Right forelimb (tissue), 1 donor: ENCODE measurements at places on chromosomes 12 and 14.

DNA sequence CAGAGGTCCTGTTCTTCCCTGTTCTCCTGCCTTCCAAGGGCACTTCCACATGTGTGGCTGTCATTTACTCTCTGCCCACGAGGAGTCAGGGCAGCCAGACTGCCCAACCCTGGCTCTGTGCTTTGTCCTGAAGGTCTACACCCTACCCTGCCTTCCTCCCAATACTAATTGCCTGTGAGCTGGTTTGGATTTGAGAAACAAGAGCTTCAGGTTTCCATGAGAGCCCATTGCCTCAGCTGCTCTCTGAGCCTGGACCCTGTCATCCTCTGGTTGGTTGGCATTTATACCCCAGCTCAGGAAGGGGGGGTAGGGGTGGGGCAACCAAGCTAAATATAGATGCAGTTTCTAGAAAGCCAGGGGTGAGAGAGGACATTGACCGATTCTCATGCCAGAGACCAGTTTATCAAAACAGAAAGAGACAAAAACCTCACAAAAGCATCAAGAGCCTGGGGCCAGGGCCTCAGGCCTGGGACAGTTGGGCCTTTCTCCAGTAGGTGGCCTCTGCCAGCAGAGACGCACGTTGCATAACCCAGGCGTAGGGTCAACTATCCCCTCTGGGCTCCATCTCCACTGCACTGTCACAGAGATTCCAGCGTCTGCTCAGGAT is 34.5 kb downstream of the VDR start:
- no peak for DNase-seq

DNA sequence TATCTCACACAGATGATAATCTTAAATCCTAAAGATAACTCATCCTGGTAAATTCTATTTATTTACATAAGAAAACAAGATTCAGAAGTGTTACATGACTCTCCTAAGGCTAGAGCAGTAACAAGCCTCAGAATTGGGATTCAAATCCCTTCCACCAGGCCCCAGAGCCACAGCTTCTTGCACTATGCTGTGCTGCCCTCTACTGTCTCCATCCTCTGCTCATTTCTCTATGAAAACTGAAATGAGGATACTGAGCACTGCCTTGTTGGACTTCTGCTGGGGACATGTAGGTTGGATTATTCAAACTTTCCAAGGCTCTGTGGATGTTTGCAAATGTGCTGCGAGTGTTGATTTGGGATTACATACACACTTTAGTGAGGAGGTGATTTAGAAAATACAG is 23.5 kb upstream of the C12orf50 start:
- no peak for DNase-seq

DNA sequence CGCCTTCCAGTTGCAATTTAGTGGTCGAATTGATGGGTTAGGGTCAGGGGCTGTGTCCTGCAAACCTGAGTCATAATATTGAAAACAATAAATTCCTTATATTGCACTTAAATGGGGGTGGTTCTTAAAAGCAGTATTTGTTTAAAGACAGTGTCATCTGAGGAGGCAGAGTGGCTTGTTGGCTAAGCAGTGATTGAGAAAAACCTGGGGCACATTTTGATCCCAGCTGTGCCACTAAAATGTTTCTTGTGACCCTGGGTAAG is 48.4 kb downstream of the FBXW8 start:
- no peak for DNase-seq

GRCh38 chr12:112777387-112778310 is 13.9 kb upstream of the RPH3A start:
- DNase-seq: no peak

DNA sequence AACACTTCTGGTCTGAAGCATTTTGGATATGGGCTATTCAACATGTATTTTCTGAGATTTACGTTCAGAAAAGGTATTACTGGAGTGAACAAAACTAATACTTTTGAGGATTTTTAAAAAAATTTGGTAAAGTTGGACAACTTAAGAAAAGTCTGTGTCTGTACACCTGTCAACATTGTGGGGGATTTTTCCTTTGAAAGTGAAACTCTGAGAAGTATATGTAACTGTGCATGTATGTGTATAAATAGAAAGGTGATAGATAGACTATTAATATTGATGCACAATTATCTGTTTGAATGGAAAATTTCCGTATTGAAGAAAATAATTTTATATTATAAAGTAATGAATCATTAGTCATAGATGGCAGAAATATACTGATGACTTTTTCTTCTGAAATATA is 312.8 kb upstream of the MDGA2 start:
- DNase-seq: no peak

GRCh38 chr14:20415782-20416206 is 2.5 kb upstream of the TEP1 start:
- DNase-seq: no peak

DNA sequence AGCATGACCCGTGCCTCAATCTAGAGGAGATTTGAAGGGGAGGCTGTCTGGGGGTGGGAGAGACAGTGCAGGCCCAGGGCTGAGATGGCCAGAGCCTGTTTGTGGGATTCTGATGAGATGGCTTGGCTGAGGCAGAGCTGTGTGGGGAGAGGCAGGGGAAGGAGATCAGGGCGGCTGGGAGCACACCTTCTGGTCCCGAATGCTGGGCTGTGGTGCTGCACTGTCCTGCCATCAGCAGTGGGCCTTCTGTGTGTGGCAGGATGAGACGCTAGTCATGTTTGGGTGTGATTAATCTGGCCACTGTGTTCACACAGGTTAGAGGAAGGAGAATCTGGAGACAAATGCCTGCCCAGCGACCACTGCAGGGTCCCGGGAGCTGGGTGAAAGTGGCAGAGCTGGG is 300.9 kb downstream of the CACNA1C start:
- DNase-seq: no peak

DNA sequence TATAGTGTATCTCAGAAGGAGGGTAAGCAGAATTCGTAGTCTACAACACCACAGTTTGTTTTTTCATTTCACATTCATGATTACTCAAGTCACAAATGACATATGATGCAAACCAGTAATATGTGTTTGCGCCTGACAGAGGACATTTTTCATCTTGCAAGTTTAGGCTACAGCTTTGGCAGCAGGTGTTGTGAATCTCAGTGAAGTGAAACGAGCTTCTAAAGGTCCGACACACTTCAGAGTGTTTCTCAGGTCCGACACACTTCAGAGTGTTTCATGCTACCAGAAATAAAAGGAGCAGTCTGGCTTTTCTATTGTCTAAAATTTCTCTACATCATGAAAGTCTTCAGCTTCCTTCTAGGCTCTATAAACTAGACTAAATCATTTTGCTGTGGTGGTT is 22.7 kb downstream of the CLEC14A start:
- no peak for DNase-seq

GRCh38 chr12:64171715-64172114 is 50.4 kb downstream of the KICS2 start:
- DNase-seq: no peak

GRCh38 chr12:103140286-103140685 is 182.8 kb downstream of the ASCL1 start:
- no peak for DNase-seq

GRCh38 chr14:89425931-89426330 is 8.9 kb upstream of the FOXN3 start:
- no peak for DNase-seq

DNA sequence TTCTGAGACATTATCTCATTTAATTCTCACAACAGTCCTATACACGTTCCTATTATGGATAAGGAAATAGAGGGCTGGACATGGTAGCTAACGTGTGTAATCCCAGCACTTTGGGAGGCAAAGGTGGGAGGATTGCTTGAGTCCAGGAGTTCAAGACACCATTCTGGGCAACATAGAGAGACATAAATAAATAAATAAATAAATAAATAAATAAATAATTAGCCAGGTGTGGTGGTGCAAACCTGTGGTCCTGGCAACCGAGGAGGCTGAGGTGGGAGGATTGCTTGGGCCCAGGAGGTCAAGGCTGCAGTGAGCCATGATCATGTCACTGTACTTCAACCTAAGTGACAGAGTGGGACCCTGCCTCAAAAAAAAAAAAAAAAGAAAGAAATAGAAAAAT is 22.6 kb downstream of the DACT1 start:
- no peak for DNase-seq

- DNase-seq: no peak
Measured at GRCh38 chr14:50086321-50086711, 30.1 kb downstream of the VCPKMT start.

- no peak for DNase-seq
Measured at GRCh38 chr14:24612196-24612595, 2.7 kb upstream of the GZMH start.

DNA sequence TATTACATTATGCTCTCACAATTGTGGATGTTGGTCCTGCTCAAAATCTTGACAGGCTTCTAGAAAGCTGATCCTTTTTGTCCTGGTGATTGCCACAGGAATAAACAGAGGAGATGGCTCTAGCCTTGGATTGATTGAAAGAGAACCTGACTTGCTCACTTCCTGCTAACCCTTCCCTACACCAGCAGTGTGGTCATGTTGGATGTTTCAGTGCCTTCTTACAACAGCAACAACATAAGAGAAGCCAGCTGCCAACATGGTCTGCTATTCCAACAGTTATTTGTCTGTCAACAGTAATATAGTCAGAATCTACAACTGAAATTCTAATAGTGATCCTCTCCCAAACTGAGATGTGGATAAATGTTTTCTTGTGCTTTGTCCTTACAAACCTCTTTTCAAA is 311.6 kb upstream of the DIO2 start:
- DNase-seq: no peak
